Stimulated activated effector memory CD8-positive, alpha-beta T cell treated with anti-CD3 and anti-CD28 coated beads, Interleukin-12 subunit alpha, Interleukin-12 subunit beta, amount 100 ng/mL, for 72 hours (primary cell): ENCODE measurements at places on chromosomes 1 and 21.

GRCh38 chr21:37888659-37889058 lies 27.6 kb downstream of the KCNJ6 start:
- DNase-seq: no peak

- DNase-seq: no peak
Observed at GRCh38 chr1:47367651-47368050, 34.1 kb downstream of the CMPK1 start.

GRCh38 chr1:33932871-33933270 lies 69.0 kb downstream of the HMGB4 start:
- no peak for DNase-seq

DNA sequence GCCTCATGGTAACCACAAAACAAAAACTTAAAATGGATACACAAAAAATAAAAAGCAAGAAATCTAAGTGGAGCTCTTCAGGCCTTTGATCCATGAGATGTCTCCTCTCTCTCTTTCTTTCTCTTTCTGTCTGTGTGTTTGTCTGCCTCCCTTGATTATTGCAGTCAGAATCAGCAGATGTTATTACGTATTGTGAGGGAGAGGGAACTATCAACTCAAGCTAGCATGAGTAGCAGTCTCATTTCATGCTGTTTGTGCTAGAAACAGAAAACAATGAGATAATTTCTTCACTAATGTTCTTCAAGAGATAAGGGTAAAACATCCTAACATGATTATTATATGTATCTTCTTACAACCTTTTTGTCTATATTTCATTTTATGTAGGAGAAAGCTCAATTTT lies 103.7 kb upstream of the PDC start:
- DNase-seq: no peak

DNA sequence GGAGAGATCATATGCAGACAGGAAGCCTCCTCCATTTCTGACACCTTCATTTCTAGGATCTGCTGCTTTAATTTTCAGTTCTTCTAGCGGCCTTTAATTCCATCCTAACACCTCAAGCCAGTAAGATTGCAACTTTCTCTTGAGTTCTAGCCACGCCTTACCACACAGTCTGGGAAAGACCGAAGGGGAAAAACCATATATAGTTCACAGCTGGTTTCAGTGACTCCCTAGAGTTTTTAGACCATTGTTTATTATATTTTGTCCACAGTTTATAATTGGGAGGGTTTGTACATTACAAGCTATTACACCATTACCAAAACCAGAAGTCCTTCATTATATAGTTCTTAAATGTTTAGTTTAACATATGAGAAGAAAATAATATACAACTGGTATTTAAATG lies 37.5 kb downstream of the DPH5 start:
- no peak for DNase-seq

DNA sequence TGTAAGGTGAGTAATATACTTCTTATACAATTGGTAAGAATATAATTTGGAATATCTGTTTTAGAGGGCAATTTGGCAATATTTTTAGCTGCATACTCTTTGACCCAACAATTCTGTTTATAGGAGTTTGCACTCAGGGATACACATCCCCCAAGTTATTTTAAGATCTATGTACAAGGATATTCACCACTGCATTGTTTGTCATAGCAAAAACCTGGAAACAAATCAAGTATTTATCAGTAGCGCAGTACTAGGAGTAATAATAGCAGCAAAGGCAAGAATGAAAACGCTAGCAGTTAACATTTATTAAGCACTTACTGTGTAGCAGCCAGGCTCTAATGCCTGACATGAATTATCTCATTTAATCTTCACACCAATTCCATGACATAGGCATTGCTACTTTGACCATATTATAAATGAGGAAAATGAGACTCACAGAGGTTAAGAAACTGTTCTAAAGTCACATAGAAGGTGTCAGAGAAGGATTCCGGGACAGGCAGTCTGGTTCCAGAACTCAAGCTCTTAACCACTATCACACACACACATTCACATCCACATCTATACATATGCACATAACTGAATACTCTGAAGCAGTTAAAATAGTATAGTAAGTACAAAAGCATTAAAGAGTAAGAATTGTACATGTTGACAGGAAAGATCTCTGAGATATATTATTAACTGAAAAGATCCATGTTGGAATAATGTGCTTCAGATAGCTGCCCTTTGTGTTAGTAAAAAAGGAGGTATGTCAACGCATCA lies 30.6 kb downstream of the PHC2 start:
- DNase-seq: no peak

- no peak for DNase-seq
Observed at GRCh38 chr1:79575424-79575823, 568.9 kb upstream of the ADGRL4 start.

- no peak for DNase-seq
Observed at GRCh38 chr1:81989524-81989923, 188.8 kb downstream of the ADGRL2 start.

DNA sequence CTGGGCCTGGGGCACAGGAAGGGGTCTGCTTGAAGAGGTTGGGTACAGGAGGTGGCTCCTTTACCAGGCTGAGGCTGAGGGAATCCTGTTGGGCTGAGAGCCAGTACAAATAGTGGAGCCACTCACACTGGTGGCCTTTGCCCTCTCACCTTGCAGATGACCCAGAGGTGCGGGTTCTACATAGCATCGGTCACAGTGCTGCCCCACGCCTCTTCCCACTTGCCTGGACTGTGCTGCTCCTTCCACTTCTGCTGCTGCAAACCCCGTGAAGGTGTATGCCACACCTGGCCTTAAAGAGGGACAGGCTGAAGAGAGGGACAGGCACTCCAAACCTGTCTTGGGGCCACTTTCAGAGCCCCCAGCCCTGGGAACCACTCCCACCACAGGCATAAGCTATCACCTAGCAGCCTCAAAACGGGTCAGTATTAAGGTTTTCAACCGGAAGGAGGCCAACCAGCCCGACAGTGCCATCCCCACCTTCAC lies 1.8 kb upstream of the SLC50A1 start:
- DNase-seq: no peak

DNA sequence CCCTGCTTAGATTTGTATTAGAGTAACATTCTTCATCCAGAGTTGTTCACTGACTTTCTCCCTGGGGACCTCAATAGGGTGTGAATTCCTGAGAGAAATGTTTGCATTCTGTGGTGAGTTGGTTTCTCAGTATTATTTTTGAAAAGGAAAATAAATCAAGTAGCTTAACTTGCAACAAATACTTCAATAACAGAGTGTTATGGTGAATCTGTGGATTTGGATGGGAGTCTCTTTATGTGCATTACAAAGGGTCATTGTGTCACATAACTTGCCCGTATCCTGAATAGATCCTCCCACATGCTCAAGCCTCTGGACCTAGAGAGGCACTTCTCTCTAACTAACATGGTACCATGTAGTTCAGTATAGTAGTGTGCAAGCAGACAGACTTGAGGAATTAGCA lies 68.4 kb upstream of the IPO9 start:
- no peak for DNase-seq

GRCh38 chr1:30305061-30305460 lies 418.3 kb downstream of the MATN1 start:
- peak; percentile 26 for DNase-seq

DNA sequence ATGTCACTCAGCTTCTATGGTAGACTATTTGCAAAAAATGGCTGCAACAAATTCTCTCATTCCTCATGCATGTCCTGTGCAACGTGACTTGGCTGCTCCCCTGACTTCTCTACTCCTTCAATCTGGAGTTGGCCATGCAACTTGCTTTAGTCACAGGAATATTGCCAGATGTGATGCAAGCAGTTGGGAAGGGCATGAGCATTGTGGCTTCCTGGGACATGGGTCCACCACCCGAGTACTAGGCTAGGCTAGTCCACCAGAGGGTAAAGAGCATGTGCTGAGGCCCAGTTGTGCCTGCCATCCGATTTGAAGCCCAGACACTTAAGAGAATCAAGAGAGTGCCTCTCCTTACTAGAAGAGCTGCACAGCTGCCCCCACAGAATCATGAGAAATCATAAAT lies 89.6 kb downstream of the DSCAM start:
- DNase-seq: no peak

GRCh38 chr1:167629681-167630567 lies at the start of gene RCSD1:
Gene RCSD1, plus strand, starts transcription at chr1:167630232. Its CDS starts 192 bp downstream, at chr1:167630424.
- DNase-seq: peak; percentile 82

DNA sequence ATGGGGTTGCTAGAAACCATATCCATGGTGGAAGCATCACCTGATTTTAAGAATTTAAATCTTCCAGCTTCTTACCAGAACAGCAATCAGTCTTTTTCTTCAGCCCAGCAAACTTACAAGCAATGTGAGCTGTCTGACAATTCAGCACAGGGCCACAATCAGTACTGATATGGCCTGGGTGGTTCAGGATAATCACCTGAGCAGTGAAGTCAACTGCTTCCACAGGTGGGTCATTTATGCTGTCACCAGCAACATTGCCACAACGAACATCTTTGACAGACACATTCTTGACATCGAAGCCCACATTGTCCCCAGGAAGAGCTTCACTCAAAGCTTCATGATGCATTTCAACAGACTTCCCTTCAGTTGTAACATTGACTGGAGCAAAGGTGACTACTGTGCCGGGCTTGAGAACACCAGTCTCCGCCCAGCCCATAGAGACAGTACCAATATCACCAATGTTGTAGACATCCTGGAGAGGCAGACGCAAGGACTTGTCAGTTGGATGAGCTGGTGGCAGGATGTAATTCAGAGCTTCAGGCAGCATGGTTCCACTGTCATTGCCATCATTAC lies 74.8 kb downstream of the SERINC2 start:
- DNase-seq: no peak

DNA sequence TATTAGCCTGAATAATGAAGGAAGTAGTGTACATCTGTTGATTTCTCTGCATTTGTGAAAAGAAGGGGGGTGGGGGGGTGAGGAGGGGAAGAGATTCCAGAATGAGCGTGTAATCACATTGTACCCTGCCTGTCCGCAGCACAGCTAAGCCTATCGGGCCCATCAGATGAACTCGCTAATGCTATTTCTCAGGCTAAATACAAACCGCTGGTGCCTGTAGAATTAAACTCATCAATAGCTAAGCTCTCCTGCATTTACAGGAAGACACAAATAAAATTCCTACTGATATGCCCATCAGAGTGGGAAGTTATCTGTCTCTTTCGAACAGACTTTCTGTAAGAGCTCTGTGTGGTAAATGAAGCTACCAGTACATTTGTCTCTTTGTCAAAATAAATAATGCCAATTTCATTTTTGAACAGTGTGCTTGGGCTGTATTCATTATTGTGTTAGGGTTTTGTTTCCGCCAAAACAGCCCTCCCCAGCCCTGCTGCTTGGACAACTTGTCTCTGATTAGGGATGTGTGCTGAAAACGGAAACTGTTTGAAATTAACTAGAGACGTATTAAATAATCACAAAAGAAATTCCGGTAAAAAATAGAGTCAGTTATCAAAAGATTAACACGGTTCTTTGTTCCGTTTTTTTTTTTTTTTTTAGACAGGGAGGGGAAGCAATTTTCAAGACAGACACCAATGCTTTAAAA lies 305.4 kb downstream of the TTLL7 start:
- DNase-seq: no peak

GRCh38 chr1:41890825-41891198 lies 27.9 kb downstream of the HIVEP3 start:
- DNase-seq: no peak

GRCh38 chr1:172448995-172449584 lies 5.2 kb upstream of the PIGC start:
- DNase-seq: no peak

GRCh38 chr1:205376739-205377138 lies 20.0 kb upstream of the KLHDC8A start:
- no peak for DNase-seq

DNA sequence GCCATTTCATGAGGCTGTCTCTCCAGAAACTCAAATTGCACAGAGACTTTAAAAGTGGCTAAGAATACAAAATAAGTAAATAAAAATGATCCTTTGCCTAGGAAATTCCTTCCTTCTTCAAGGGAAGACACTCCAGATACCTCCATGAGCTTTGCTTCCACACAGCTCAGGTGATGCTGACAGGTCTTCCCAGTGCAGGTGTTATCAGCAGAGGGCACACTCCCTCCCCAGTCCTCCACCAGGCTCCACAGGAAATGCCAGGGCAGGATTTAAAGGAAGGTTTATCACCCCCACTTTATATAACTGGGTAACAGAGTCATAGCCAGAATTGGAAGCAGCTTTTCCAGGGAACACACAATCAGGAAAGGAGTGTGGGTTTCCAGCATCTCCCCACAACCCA lies 5.7 kb downstream of the HSD3B2 start:
- no peak for DNase-seq

DNA sequence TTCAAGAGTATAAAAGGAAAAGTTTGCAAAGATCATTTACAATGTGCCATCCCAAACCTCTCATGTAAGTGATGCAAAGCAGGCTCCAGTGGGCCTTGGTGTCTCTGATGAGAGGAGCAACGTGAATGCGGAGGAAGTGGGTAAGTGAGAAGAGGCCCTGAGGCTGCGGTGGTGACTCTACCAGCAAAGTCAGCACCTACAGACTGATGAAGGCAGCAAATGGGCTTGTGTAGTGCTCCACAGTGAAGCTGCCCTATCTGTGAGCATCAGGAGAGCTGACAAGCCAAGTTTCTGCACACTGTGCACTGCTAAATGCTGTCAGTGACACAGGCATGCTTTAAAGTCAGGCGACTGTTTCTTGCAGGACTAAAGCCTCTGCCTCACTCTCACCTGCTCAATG lies 15.6 kb upstream of the RAP1A start:
- peak; percentile 63 for DNase-seq

DNA sequence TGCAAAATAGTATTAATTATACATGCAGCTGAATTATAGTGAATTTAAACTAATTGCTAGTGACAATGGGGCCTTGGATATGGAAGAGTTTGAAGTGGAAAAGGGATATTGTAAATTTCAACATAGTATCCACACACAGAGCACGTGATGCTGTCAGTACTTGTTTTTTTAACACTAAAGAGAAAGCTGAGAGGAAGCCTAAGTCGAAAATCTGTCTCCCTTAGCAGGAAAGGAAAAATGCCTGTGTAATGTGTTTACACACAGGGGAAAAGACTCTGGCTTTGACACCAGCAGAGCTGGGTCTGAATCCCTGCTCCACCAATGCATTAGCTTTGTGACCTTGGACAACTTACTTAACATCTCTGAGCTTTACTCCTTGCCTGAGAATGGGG lies 42.6 kb downstream of the PCSK9 start:
- DNase-seq: no peak

DNA sequence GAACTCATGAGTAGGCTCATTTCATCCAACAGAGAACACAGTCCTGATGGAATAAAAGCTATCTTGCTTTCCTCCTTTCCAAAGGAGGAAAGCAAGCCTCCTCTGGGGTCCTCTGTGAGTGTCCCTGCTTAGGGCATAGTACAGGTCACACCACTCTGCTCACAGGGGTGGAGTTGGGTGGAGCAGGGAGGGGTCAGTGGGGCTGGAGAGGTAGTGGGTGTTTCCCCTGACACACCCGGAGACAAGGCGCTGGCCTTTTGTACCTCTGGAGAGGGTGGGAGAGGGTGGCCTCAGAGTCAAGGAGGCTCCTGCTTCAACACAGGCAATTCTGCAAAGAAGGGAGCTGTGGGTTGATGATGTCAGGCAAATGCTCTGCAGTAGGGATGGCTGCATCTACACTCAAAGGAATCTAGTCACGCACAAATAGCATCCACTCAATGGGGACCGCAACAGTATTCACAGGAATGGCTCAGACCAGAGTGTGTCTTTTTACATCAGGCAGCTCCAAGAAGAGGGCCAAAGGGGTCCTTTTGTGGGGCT lies 58.6 kb upstream of the PLXNA2 start:
- no peak for DNase-seq
